Posterior vena cava (tissue), 2 donors: ENCODE measurements at places on chromosomes 16 and 17. TPM values are rescaled to one million over a fixed set of nuclear protein-coding genes. Genes with fewer than 3 reads are reported as not detected.

Gene IFI35
- total RNA-seq = 23.9 TPM

DNA sequence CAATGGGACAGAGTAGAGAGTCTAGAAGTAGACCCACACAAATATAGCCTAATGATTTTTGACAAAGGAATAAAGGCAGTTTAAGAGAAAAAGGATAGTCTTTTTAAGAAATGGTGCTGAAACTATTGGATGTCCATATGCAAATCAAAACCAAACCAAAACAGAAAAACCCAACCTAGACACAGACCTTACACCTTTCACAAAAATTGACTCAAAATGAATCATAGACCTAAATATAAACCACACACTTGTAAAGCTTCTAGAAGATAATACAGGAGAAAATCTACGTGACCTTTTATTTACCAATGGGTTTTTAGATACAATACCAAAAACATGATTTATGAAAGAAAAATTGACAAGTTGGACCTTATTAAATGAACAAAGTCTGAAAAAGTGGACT, 66.4 kb upstream of the MPHOSPH6 start:
- DNase-seq = no peak

Gene ALDH3A1
- total RNA-seq = 0.46 TPM

Gene NPIPA3
- total RNA-seq = 7.6 TPM

- no peak for DNase-seq
These were observed 361.4 kb upstream of the C16orf82 start for GRCh38 chr16:26705346-26705745.
